ENCODE measurements at places on chromosomes 6 and 20. TPM values are rescaled to one million over a fixed set of nuclear protein-coding genes. Genes with fewer than 3 reads are reported as not detected.

- DNase-seq = no peak
- no peak overlapping the region for H3K27ac ChIP-seq
- no peaks in the 10 kb centered on the region for H3K27me3 ChIP-seq
These were observed 13.1 kb downstream of the PKIB start for GRCh38 chr6:122623279-122623678.

DNA sequence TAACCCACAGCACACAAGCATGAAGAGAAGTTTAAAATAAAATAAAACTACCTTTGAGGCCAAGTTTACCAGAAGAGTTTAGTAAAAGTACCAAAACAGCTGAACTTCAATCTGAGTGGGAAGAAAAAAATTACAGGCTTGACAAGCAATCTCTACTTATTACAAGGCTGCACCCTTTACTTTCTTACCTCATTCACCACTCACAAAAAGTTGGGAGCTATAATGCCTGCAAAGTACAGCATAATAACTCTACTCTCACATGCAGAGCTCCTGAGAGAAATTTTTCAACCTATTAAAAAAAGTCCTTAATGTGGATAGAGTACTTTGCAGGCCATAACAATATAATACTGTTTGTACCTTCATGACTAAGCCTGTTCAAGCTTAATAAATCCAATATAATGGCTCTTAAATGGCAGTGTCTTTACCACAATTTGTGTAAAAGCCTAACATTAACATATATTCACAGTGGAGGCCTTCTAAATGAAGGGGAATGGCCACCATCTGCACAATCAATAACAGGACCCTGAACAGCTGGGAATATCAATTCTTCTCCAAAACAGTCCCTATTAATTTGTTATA is 103.1 kb downstream of the DST start:
- H3K4me1 ChIP-seq = peaks cover 5% of the 10 kb centered on the region
- peaks cover 2% of the 10 kb centered on the region for H3K36me3 ChIP-seq
- no peak overlapping the region for H3K27ac ChIP-seq
- DNase-seq = no peak
- H3K27me3 ChIP-seq = no peaks in the 10 kb centered on the region
- H3K4me3 ChIP-seq = peak overlapping the region; percentile 61

DNA sequence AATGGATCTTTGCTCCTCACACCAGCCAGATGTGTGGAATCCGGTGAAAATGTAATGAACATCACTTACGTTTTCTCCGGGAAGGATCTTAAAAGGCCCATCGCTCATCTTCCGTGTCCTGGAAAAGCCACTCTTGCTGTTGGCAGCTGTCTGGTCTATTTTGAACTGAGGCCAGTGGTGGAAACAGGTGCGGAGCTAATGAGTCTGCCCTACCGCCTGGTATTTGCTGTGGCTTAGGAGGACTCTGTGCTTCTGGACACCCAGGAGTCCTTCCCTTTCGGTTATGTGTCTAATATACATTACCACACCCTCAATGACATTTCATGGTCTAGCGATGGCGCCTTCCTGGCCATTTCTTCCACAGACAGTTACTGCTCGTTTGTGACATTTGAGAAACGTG is 264.2 kb upstream of the PREP start:
- H3K27me3 ChIP-seq = peaks cover 2% of the 10 kb centered on the region
- no peak overlapping the region for H3K27ac ChIP-seq
- no peak for DNase-seq
- no peak overlapping the region for H3K4me3 ChIP-seq

Gene LY6G5C
- total RNA-seq = 0.51 TPM

GRCh38 chr20:33069673-33070072 is 9.8 kb upstream of the BPIFB4 start:
- H3K36me3 ChIP-seq = no peaks in the 10 kb centered on the region
- no peak overlapping the region for H3K4me3 ChIP-seq
- no peak for DNase-seq
- H3K4me1 ChIP-seq = no peaks in the 10 kb centered on the region

All from fibroblast of lung (primary cell).